ENCODE measurements at places on chromosomes 7 and 10.

GRCh38 chr10:113497198-113497597 lies 55.7 kb upstream of the HABP2 start:
- no peak for DNase-seq

DNA sequence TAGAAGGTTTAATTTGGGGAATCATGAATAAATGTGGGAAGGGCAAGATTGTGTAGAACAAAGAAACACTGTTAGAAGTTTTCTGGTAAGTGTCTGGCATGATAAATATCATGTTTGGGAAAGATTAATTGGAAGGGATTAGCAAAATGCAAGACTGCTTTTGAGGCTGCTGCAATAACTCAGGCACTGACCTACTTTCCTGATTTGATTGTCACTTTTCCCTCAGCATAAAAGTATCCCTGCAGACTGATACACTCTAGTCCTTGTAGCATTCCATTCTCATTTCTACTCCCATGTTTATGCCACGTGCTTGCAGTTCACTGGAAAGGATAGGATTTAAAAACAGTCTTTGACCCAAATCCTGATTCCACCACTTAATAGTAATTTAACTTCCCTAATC lies 303.3 kb upstream of the SEMA3A start:
- DNase-seq = no peak

- no peak for DNase-seq
These were observed 8.5 kb downstream of the UCN3 start for GRCh38 chr10:5373307-5373706.

DNA sequence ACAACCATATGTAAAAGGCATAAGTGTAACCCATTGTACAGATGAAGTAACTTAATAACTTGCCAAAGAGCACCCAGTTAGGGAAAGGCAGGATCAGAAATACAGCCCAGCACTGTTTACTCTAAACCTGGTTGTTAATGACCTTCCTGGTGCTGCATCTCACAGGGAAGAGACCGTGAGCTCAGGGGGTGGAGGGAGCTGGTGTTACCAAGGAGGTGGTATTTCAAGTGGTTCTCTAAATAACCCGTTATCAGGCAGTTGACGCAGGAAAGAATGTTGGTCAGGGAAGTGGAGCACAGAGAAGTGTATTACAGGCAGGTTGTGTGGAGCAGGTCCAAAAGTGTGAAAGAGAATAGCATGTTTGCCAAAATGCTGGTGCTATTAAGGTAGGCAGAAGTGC lies 4.4 kb upstream of the ST7 start:
- no peak for DNase-seq

DNA sequence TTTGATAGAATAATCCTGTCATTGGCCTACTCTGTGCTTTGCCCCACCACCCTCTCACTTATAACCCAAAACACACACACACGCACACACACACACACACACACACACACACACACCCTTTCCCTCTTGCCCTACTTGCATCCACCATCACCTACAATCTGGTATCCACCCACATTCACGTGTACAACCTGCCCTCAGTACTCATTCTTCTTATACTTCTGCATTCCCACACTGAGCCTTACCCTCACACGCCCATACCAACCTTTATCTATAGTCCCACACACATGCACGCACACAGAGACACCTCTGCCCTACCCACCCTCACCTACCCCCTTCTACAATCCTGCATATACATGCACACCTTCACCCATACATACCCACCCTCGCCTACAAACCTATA lies 10.8 kb upstream of the SRI start:
- DNase-seq = no peak

GRCh38 chr10:15379078-15379477 lies 8.0 kb upstream of the FAM171A1 start:
- no peak for DNase-seq

- no peak for DNase-seq
These were observed 844.4 kb downstream of the GATA3 start for GRCh38 chr10:8898745-8899330.

DNA sequence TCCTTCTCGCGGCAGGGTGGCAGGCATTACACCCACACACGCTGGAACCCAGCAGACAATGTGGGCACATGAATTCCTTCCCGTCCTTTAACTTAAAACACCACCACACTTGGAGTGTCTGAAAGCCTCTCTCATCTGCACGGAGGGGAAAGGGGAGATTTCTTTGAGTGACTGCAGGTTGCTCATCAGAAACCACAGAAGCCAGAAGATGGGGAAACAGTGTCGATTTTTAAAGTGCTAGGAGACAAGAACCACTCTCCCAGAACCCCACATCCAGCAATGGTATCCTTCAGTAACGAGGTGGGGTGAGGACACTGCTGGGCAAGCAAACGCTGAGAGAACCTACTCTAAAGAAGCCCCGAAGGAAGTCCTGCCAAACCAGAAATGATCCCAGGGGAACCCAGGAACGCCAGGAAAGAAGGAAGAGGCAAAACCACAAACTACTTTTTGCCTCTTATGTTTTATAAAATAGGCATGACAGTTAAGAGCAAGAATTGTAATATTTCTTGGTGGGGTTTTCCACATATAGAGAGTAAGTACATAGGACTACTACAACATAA lies 254.3 kb downstream of the ELFN1 start:
- no peak for DNase-seq

DNA sequence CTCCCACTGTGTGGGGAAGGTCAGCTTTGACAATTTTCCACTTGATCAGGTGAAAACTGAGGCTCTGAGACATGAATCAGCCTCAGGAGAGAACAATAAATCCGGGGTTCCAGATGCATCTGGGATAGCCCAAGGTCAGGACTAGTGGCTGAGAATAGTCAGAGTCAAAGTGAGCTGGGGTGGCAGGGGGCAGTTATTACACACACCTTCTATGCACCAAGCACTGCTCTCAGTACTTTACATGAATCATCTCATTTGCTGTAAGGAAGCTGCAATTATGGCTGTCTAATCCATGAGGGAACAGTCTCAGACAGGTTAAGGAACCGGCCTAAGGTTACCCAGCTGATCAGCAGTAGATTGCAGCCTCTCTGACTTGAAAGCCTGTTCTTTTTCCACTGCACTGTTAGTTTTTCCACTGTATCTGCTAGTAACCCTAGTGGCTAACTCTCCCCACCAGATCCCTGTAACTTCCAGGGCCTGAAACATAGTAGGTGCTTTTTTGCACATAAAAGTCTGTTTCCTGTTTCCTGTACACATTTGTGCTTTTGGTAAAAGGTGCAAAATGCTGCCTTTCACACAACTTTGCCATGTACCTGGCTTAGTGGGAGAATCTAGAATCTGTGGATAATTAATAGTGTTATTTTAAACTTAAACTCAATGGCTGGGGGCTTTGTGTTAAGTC lies 125.9 kb downstream of the EMX2 start:
- no peak for DNase-seq

DNA sequence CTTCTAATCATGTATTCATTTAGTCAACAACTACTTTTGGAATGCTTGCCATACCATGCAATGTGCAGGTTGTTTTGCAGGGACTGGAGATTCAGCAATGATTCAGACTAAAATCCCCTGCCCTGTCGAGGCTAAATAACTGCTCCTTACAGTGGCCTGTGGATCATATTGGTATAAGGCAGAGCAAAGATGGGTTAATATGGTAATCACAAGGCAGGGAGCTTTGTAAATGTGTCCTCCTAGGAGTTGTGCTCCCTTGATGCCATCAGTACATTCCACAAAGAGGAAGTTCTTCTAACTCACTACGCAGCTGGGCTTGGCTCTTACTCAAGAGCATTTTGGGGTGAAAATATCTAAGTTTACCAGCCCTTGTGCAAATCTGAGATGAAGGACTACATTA lies 614 bp upstream of the IFIT2 start:
- DNase-seq = no peak

- DNase-seq = no peak
These were observed 72.8 kb upstream of the ADRA2A start for GRCh38 chr10:111004016-111004415.

DNA sequence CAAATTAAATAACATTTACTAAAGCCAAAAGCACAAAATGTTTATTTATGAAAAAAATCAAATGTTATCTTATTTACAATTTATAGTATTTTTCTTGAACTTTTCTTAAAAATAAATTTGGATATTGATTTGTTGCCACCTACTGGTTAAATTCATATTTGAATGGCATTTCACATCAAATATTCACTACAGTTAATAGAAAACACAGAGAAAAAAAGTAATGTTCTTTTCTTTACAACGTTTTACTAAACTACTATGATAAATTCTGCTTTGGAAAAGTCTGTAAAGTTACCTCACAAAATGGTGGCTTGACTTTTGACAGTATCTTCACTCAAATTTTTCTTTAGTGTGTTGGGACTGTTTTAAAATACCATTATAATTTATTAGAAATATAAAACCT lies 52.7 kb downstream of the SRPK2 start:
- no peak for DNase-seq

GRCh38 chr10:24425151-24425550 lies 216.2 kb downstream of the KIAA1217 start:
- no peak for DNase-seq
